Peyer's patch (tissue), 4 donors: ENCODE measurements at places on chromosomes 11 and 22. TPM values are rescaled to one million over a fixed set of nuclear protein-coding genes. Genes with fewer than 3 reads are reported as not detected.

DNA sequence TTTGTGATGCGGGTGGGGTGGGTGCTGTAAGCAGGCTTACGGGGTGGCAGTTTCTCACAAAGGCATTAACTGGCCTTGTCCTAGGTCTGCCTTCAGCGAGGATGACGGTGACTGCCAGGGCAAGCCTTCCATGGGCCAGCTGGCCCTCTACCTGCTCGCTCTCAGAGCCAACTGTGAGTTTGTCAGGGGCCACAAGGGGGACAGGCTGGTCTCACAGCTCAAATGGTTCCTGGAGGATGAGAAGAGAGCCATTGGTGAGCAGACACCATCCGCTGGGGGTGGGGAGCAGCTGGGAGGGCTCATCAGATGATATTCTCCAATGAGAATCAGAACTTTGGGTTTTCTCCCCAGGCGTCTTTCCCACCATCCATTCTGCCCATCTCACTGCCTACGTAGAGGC is 5.8 kb downstream of the TCN2 start:
- DNase-seq = no peak
- no peak overlapping the region for H3K4me3 ChIP-seq
- no peaks in the 10 kb centered on the region for H3K27me3 ChIP-seq

- DNase-seq = no peak
- H3K4me3 ChIP-seq = no peak overlapping the region
- H3K4me1 ChIP-seq = no peaks in the 10 kb centered on the region
- no peaks in the 10 kb centered on the region for H3K27me3 ChIP-seq
Measured at GRCh38 chr11:29293825-29294224, 723.0 kb downstream of the KCNA4 start.

GRCh38 chr11:14374922-14375830 is 16.2 kb upstream of the RRAS2 start:
- no peaks in the 10 kb centered on the region for H3K27me3 ChIP-seq
- no peaks in the 10 kb centered on the region for H3K36me3 ChIP-seq
- DNase-seq = no peak
- H3K27ac ChIP-seq = peak overlapping the region; percentile 69
- no peak overlapping the region for H3K4me3 ChIP-seq
- H3K4me1 ChIP-seq = no peaks in the 10 kb centered on the region

The ZNF215 gene
- total RNA-seq = 19.8 TPM

The RASSF10 gene
- not detected for total RNA-seq
